Activated T-cell treated with anti-CD3 and anti-CD28 coated beads, Interleukin-2, amount 50 U/mL, for 4 hours (primary cell): ENCODE measurements at places on chromosomes 7 and 10. TPM values are rescaled to one million over a fixed set of nuclear protein-coding genes. Genes with fewer than 3 reads are reported as not detected.

The ANAPC16 gene
- total RNA-seq: 84.3 TPM

The CAMK2B gene
- 1.6 TPM for total RNA-seq

The PRKG1 gene
- not detected for total RNA-seq

The PIK3CG gene
- 19.7 TPM for total RNA-seq

The PRSS37 gene
- total RNA-seq: not detected

The WNT2 gene
- not detected for total RNA-seq

The SPDYE11 gene
- total RNA-seq: not detected

The FXYD4 gene
- total RNA-seq: not detected

The AKR1C4 gene
- not detected for total RNA-seq

The PDGFA gene
- total RNA-seq: 31.3 TPM

The EBF3 gene
- total RNA-seq: not detected

The PPIF gene
- total RNA-seq: 203 TPM

The CTBP2 gene
- 1.0 TPM for total RNA-seq

The SLC25A40 gene
- total RNA-seq: 20.4 TPM

The CRHR2 gene
- not detected for total RNA-seq

The CLRN3 gene
- total RNA-seq: not detected

The HYAL4 gene
- not detected for total RNA-seq

The CDC14C gene
- total RNA-seq: not detected

The LRRC4 gene
- 2.8 TPM for total RNA-seq

The TNS3 gene
- total RNA-seq: 3.4 TPM

The MMP21 gene
- total RNA-seq: not detected

The CD36 gene
- 0.42 TPM for total RNA-seq

The ENO4 gene
- not detected for total RNA-seq

The WDR11 gene
- total RNA-seq: 32.3 TPM

The CALHM1 gene
- not detected for total RNA-seq

The HOXA6 gene
- total RNA-seq: not detected

The INTS1 gene
- 110 TPM for total RNA-seq

The C10orf53 gene
- total RNA-seq: not detected

The SH2B2 gene
- total RNA-seq: 3.0 TPM

The CALML5 gene
- not detected for total RNA-seq

The SAMD9 gene
- 2.1 TPM for total RNA-seq

The ASL gene
- 11.7 TPM for total RNA-seq

The ZCWPW1 gene
- total RNA-seq: 4.2 TPM

The CNPY1 gene
- not detected for total RNA-seq

The MYPN gene
- total RNA-seq: not detected

The GDF10 gene
- total RNA-seq: 0.37 TPM

The KCNH2 gene
- 0.49 TPM for total RNA-seq

The SRRM3 gene
- not detected for total RNA-seq

The ST8SIA6 gene
- not detected for total RNA-seq

The LIPF gene
- total RNA-seq: not detected

The PIP gene
- total RNA-seq: not detected

The CPXM2 gene
- total RNA-seq: not detected

The NDUFB8 gene
- 286 TPM for total RNA-seq

The SORCS1 gene
- not detected for total RNA-seq

The GDF2 gene
- total RNA-seq: not detected

The MYL7 gene
- not detected for total RNA-seq

The ZNF853 gene
- total RNA-seq: 2.2 TPM

The ANKRD61 gene
- total RNA-seq: 0.35 TPM

The PURB gene
- 34.4 TPM for total RNA-seq

The SVOPL gene
- not detected for total RNA-seq

The TEX36 gene
- total RNA-seq: not detected

The LLCFC1 gene
- total RNA-seq: not detected

The SRGN gene
- total RNA-seq: 567 TPM

The ACTL6B gene
- not detected for total RNA-seq

The ATP6V0E2 gene
- 36.8 TPM for total RNA-seq
